ENCODE measurements at places on chromosomes 7 and 10.

DNA sequence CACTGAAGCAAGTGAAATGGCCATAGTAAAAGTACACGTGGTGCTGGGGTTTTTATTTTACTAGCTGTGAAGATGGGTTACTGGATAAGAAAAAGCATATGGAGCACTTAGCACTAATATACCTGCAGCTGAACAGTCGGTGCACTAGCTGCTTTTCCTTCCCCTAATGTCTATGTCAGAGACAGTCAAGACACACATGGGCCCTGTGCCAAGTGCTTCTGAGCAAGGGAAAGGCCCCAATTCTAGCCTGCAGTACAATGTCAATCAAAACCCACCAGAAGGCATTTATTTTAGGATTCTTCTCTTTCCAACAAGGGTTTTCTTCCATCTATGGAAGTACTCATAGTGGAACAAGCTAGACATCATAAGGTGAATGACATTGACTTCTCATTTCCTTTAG is 716.7 kb downstream of the CCSER2 start:
- DNase-seq: no peak

- DNase-seq: no peak
Measured at GRCh38 chr7:2259480-2259879, 17.5 kb downstream of the NUDT1 start.

DNA sequence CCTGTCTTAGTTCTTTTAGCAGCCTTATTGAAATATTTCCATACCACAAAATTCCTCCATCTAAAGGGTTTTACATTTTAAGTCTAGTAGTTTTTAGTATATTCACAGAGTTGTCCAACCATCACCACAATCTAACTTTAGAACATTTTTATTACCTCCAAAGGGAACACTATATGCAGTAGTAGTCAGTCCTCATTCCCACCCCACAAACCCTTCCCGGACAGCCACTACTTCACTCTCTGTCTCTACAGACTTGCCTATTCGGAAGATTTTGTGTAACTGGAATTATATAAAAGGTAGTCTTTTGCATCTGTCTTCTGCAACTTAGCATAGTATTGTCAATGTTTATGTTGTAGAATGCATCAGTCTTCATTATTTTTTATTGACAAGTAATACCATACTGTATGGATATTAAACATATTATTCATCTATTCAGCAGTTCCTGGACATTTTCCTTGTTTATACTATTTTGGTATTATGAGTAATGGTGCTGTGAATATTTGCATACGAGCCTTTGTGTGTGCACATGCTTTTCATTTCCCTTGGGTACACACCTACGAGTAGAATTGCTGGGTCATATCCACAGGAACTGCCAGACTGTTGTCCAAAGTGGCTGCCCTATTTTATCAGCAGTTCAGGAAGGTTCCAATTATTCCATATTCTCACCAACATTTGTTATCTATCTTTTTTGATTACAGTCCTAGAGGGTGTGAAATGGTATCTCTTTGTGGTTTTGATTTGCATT is 60.9 kb upstream of the LANCL2 start:
- no peak for DNase-seq

DNA sequence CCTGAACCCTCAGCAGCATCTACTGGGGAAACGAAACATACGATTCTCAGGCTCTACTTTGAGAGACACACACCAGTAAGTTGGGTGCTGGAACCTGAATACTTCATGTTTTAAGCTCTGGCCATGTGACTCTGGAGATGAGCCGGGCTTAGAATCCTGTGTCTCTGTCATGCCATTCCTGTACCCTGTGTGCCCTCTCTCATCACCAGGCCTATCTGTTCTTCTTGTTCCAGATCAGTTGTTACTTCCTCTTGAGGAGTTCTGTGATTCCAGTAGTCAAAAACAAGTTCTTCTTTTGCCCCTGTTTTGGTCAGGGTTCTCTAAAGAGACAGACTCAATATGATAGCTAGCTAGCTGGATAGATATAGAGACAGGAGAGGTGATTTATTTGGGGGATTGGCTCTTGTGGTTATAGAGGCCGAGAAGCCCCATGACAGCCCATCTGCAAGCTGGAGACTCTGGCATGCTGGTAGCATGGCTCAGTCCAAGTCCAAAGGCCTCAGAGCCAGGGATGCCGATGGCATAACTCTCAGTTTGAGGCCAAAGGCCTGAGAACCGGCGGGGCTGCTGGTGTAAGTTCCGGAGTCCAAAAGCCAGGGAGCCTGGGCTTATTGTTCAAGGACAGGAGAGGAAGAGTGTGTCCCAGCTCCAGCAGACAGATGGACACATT is 54.3 kb downstream of the CHN2 start:
- DNase-seq: no peak

- no peak for DNase-seq
Measured at GRCh38 chr10:124614003-124614659, 130.0 kb downstream of the FAM53B start.

DNA sequence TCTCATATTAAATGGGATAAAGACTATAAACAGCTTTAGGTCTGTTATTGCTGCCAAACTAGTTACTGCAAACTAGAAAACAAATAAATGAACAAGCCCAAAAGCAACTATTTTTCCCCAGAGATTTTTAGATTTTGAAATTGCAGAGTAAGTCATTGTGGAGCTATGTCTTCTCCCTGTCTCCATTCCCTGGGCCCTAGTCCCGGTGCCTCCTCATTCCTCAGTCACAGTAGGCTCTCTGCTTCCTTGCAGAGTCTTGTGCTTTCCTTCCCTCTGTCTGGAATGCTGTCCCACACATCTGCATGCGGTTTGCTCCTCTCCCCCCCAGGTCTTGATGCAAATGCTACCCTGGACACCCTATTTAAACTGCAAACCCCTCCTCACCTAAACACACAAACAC is 4.0 kb downstream of the PNLIPRP3 start:
- DNase-seq: no peak

- peak; percentile 45 for DNase-seq
Measured at GRCh38 chr7:74372511-74373111, 81.1 kb upstream of the GTF2IRD1 start.

- DNase-seq: no peak
Measured at GRCh38 chr7:104862719-104863118, 151.3 kb upstream of the KMT2E start.

GRCh38 chr7:108097703-108098102 is 32.5 kb downstream of the LAMB4 start:
- DNase-seq: no peak

Measured in left cardiac atrium (tissue), 4 donors.